ENCODE measurements at places on chromosomes 5 and 9.

DNA sequence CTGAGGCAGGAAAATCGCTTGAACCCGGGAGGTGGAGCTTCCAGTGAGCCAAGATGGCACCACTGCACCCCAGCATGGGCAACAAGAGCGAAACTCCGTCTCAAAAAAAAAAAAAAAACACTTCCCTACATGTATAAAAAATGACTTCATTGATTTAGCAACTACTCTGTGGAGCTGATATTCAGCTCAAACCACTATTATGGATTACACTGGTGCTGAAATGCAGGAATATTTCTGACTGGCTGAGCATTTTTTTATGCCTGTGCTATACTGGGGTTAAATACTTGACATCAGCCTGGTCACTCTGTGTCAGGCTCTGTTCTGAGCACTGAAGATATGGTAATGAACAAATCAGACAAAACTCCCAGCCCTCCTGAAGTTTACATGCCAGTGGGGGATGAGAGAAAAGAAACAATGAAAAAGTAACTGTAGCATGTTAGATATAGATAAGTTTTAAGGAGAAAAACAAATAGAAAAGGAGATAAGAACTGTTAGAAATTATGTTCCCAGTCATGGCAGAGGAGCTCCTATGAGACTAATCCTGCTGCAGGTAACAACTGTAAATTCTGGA, 22.6 kb upstream of the TTC39B start:
- no peak for DNase-seq

GRCh38 chr9:128972956-128973355, 25.5 kb downstream of the NUP188 start:
- no peak for DNase-seq

DNA sequence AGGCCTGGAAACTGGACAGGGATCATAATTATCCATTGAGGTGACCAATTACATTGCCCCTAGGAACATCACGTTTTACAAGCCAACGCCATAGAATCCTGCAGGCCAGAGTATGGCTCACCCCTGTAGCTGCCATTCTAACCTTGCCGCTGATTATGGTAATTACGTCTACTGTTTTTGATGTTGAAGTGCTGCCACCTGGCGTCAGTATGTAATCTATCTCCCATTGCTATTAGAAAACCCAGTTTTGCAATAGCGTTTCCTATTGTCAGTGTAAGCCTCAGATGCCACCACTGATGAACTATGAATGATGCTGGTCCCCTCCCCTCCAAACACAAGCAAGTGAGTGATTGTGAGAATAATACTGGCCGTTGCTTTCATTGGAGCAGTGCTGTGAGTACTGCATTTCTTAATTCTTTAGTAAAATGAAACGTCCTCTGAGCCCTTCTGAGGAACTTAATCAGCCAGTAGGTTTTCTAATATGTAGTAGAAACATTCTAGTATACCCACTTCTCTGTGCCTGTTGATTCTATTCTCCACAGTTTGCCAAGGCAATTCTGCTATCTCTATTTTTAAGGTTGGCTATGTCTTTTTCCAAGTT, 100.5 kb upstream of the NMUR2 start:
- peak; percentile 54 for DNase-seq

- peak; percentile 69 for DNase-seq
These were observed at the start of gene SNCAIP for GRCh38 chr5:122311961-122312590. Gene SNCAIP, plus strand, starts transcription at chr5:122312237. Its CDS starts 78,898 bp downstream, at chr5:122391135.

- DNase-seq: no peak
These were observed 39.9 kb downstream of the GDNF start for GRCh38 chr5:37799865-37800421.

- no peak for DNase-seq
These were observed 314.7 kb upstream of the RGMB start for GRCh38 chr5:98458726-98459125.

DNA sequence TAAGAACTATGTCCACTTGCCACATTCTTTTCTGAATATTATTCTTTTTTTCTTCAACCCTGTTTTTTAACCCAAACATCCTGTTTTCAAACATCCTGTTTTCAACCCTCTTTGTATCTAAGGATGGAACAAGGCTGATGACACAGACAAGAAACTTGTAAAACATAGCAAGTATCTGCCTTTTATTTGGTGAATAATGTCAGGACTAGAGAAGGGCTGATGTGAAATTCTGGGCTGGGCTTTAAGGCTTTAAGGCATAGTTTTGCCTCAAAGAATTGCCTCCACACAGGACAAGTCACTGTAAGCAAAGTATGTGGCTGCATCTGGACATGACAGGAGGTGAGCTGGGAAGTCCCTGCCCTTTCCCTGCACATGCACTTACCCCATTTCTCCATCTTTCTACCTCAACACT, 42.5 kb upstream of the RIC1 start:
- DNase-seq: no peak

DNA sequence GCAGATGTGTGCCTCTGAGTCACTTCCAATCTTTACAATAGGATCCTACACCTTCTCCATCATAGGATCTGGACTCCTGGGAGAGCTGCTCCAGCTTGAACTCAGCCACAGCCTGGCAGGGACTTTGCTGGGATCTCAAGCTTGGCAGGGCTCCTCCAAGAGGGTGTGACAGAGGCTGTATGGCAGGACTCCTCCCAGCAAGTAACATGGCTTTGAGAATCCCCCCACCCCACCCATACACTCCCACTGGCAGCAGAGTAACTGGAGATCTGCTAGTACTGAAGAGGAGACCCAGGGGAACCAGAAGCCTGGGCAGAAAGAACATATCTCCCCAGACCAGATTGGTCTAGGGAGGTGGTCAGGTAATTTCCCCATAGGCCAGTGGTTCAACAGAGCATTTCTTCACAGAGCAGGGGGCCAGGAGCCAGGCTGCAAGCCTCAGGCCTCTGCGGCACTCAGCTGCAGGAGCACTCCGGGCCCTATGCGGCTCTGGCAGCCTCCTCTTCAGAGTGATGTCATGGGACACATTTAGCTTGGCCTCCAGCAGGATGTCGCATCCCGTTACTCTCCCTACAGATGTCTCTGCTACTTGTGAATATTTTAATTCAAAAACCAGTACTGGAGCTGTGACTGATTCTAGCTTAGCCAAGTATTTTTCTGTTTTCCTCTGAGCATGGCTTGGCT, 1.7 kb upstream of the ACSL6 start:
- no peak for DNase-seq

DNA sequence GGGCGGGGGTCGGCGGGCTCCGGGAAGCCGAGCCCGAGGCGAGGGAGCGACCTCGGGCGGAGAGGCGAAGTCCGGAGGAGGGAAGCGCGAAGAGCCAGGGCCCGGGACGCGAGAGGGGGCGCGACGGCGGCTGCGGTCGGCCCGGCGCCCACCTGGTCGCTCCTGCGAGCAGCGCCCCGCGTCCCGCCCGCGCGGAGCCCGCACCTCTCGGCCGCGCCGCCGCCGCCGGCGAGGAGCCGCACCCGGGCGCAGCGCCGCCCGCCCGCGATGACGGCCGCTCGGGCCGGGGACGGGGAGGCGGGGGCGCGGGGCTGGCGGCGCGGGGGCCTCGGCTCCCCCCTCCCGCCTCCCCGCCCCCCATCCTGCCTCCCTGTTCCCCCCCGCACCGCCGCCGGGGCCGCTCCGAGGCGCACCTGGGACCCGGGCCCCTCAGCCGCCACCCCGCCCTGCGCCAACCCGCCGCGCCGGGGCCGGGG, 2.6 kb downstream of the NR5A1 start:
- DNase-seq: no peak

- no peak for DNase-seq
These were observed 84.8 kb downstream of the TLE1 start for GRCh38 chr9:81604306-81605169.

GRCh38 chr9:21455320-21455719, 15.1 kb downstream of the IFNA1 start:
- no peak for DNase-seq

GRCh38 chr5:123244458-123244857, 155.4 kb downstream of the PRDM6 start:
- DNase-seq: no peak

DNA sequence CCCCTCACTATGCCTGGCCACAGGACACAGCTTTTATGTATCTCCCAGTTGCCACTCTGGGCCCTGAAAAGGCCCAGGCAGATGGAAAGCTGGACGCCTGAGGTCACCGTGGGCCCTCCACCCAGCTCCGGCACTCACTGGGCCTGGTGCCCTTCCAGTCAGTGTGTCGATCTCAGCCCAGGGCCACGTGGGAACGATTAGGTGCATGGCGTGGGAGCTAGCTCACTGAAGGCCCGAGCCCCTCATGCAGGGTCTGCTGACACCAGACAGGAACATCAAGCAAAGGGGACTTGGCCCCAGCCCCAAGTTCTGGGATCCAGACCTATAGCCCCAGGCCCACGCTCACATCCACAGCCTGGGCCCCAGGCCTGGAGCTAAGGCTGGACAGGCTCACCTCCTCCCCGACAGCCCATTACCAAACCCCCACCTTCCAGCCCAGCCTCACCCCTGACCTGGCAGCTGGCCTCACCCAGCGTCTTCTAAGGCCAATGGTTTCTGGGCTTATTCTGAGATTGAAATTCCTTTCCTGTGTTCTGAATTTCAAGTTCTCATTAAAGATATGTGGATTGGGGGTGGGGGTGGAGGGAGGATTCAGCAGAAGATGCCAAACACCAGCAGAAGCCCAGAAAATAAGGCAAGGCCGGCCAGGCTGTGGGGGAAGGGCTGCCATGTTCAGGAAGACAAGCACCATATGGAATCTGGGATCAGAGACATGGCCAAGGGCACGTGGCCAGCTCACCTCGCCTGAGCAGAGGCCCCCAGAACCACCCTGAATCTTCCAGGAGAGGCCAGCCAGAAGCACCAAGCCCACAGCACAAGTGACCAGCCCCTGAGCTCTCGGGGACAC, 74.5 kb downstream of the ADAMTS2 start:
- no peak for DNase-seq

DNA sequence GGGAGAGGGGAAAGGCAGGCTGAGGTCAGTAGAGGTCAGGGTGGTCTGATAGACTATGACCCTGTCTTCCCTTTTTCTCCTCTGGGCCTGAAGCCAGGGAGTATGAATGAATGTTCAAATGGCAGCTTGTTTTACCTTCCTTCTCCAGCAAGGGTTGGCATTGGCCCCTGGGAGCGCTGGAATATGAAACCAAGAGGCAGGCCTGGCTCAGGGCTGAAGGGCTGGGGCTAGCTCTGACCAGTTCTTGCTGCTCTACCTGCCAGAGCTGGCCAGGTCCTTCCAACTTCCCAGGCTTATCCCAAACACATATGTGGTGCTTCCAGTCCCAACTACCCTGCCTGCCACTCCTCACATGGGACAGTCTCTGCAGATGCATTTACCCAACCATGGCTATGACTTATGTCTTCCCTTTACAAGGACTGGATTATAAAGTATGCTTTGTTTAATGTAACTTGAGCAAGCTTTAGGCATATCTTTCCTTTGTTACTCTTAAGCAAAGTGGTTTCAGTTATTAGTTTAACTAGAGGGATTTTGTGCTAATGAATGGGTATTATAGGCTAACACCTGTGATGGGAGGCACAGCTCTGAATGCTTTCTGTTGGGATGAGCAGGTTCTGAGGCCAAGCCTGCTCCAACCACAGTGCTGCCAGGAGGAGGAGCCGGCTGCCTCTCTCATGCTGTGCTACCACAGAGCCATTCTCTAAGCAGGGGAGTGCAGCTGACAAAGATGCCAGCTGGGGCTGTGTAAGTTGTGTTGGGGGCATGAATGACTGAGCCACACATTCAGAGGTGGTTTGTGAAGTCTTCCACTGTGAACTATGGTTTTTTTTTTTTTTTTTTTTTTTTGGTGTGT, 6.1 kb downstream of the CCNI2 start:
- DNase-seq: no peak

DNA sequence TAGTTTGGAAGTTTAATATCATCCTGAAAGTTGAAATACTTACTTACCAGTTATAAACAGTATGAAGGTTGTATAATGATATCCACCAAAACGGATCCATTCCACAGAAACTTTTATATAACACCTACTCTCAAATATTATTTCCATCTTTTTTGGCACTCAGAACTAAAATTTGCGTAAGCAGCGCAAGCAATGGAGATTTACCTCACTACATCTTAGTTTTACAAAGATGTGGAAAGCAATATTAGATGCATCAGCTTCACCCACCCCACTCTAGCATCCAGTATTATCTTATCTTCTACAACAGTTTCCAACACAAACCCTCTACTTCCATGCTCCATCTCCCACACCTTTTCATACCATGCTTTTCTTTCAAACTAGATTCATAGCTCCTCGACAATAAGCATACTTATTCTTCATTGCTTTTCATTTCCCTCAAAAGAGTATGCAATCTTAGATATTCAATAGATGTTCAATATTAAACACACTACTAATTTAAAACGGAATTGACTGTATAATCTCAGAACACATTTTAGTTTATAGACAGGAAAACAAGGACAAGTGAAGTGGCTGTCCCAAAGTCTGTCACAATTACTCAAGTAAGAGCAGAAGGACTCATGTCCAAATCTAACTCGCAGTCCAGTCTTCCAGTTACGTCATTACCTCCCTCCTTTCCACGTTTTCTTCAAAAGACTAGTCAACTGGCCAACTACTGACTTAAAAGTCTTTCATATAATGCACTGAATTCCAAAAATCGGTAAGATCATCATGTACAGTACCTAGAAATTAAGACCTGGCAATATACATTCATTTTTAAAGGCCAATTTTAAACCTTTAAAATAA, 2.2 kb downstream of the PPP2CA start:
- no peak for DNase-seq

GRCh38 chr9:96618209-96619123, 1.2 kb downstream of the CDC14B start:
- DNase-seq: peak; percentile 57

- DNase-seq: peak; percentile 13
These were observed 11.0 kb upstream of the ERMP1 start for GRCh38 chr9:5843794-5844471.

- no peak for DNase-seq
These were observed 46.6 kb downstream of the ATG10 start for GRCh38 chr5:82018462-82018861.

DNA sequence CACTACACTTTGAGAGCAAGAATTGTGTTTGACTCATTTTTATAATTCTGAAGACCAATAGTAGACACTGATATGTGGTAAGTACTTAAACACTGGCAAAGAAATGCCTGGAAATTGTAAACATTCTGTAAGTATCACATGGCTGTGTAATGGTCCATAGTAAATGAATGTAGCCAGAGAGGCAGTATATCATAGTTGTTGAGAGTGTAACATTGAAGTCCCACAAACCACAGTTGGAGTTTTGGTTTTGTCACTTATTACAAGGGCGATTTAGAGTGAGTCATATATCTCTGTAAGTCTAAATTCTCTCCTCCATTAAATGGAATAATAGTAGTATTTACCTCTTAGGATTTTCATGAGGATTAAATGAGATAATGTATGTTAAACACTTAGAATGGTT, 181.1 kb upstream of the MEF2C start:
- DNase-seq: no peak

GRCh38 chr9:75130621-75131230, 42.4 kb downstream of the OSTF1 start:
- DNase-seq: no peak

GRCh38 chr5:34538026-34538672, 118.0 kb upstream of the RAI14 start:
- DNase-seq: no peak

- no peak for DNase-seq
These were observed 9.5 kb upstream of the BARHL1 start for GRCh38 chr9:132572921-132573320.

- no peak for DNase-seq
These were observed 6.2 kb upstream of the PDLIM4 start for GRCh38 chr5:132251220-132251725.

- DNase-seq: no peak
These were observed 34.2 kb downstream of the SECISBP2 start for GRCh38 chr9:89352451-89352850.
